ENCODE measurements at places on chromosomes 1 and 21.

- no peak for DNase-seq
Observed at GRCh38 chr1:17791055-17791390, 35.9 kb downstream of the ACTL8 start.

- no peak for DNase-seq
Observed at GRCh38 chr1:153396461-153396860, 5.6 kb upstream of the S100A8 start.

- no peak for DNase-seq
Observed at GRCh38 chr1:62230718-62231117, 36.1 kb downstream of the L1TD1 start.

- no peak for DNase-seq
Observed at GRCh38 chr1:158458263-158458662, 3.4 kb upstream of the OR10K1 start.

- DNase-seq = no peak
Observed at GRCh38 chr1:84743896-84744295, 53.6 kb upstream of the SSX2IP start.

DNA sequence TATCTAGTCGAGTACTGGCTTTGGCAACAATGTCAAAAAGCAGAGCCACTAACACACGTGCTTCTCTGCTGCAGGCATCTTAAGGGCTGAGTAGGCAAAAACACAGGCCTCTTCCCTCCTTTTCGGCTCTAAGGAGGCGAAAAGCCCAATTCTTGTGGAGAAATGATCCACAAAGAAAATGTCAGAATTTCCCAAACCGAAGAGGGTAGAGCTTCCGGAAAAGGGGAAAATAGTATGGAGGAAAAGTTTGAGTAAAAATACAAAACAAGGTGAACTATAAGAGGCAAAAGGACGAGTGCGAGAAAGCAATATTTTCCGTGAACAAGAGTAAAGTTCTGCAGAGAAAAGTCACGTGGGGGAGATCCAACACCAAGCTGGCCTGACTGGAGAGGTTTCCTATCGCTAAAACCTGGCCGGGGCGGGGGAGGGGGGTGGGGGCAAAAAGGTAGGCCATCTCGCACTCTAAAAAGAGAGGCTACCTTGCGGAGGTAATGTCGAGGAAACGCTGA lies 551 bp downstream of the ZRANB2 start:
- peak; percentile 33 for DNase-seq

GRCh38 chr1:168706391-168706992 lies 22.5 kb downstream of the DPT start:
- DNase-seq = no peak

DNA sequence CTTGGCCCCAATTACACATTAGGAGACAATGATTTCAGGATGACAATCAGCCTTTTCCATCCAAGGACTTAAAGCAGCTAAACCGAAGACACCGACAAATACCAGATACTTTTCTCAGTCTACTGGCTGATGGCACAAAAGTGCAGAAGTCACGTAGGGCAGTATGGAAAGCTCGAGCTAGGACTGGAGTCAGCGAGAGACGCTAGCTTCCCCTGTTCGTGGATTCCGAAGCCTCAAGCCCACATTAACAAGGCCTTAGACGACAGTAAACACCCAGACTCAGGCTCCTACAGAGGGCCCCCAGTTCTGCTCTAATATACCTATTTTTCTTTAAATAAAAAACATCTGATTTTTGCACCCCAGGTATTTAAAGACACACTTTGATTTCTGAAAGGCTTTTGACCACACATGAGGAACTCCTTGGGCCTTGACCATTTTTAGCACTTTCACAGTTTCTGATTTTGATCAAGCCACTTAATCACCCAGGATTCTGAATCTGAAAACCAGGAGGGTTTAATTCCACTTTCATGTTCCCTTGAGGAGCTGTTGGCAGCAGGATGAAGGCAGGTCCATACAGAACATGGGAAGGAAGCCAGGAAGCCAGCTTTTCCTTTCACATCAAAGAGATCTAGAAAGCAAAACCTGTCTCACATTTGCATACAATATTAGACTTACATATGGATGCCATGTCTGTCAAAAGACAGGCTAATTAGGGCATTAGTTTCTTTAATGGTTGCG lies 204.1 kb downstream of the GABPA start:
- DNase-seq = no peak

- DNase-seq = peak; percentile 39
Observed at GRCh38 chr1:107430540-107431228, 289.8 kb downstream of the NTNG1 start.

DNA sequence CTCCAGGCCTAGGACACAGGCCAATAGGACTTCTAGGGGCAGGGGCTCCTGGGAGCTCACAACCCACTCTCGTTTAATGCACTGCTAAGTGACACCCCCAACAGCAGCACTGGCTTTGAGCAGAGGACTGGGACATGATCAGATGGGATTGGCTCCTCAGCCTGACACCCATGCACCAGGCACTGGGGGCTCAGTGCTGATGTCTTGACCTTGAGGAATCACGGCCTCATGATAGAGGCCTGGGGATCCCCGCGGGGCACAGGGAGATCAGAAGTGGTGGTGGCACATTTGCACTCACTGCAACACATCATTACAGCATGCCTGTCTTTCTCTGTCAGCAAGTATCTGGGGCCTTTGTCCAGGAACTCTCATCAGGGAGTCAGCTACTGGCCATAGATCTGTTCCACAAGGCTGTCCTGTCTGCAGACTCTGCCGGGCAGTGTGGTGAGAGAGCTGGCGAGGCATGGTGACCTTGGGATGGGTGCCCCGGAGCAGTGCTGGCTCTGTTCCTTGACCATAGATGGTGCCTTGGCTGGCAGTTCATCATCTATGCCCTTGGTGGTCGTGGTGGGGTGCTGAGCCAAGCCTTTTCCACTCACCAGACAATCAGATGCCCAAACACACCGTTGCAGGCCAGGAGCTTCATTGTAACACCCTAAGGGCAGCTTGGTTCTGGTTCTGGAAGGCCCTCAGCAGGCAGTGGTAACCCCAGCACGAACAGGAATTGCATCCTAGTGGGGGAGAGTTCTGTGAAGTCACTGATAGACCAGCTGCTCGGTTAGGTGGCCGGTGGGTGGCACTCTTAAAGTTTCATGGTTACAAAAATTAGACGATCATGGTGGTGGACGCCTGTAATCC lies 22.2 kb upstream of the PARP1 start:
- no peak for DNase-seq

- DNase-seq = no peak
Observed at GRCh38 chr1:38312753-38313152, 266.2 kb upstream of the POU3F1 start.

DNA sequence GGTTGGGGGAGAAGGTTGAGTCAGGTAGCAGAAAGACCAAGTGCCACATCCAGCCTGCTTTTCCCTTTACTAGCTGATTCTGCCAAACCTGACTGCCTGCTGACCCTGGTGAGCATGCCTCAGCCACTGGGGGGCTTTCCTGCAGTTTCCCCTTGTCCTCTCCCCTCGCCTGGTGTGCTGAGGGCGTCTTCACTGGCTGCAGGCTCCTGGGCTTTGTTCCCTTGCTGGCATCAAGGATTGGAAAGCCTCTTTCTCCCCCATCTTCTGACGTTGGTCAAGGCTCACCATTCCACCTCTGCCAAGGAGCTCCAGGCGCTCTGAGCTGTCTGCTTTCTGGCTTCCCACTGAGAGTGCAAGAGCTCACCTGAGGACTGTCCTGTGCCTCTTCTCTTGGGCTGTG lies 28.4 kb downstream of the MAN1C1 start:
- no peak for DNase-seq

DNA sequence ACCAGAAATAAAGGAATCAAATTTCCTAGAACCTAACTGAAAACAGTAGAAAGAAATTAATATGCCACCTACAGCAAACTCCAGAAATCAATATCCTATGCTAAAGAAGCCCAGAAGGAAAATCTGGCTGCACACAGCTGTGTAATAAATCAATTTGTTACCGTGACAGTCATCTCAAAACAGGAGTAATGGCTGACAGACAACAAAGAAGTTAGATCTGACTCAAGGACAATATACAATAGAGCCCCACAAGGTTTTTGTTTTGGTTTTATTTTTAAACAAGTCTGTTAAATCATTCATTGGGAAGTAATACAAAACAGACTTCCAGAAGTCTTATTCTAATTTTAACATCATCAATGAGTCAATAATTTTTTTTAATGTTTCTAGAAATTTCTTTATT lies 168.4 kb downstream of the RERE start:
- no peak for DNase-seq

DNA sequence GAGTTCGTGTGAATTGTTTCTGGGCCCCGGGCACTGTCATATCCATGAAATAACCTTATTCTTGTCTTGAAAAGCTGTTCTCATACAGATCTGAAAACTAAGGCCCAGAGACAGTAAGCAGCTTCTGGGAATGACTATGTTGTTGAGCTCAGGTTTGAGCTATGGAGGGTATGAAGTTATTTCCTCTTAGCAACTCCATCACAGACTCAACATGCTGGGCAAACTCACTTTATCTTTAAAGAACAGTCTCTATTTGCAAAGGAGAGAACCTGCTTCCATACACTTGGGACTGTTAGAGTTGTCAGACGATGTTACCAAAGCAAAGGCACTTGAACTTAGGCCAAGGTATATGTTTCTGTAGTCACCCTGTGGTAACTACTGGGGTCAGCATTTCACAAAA lies 90.0 kb downstream of the GPR88 start:
- DNase-seq = no peak

DNA sequence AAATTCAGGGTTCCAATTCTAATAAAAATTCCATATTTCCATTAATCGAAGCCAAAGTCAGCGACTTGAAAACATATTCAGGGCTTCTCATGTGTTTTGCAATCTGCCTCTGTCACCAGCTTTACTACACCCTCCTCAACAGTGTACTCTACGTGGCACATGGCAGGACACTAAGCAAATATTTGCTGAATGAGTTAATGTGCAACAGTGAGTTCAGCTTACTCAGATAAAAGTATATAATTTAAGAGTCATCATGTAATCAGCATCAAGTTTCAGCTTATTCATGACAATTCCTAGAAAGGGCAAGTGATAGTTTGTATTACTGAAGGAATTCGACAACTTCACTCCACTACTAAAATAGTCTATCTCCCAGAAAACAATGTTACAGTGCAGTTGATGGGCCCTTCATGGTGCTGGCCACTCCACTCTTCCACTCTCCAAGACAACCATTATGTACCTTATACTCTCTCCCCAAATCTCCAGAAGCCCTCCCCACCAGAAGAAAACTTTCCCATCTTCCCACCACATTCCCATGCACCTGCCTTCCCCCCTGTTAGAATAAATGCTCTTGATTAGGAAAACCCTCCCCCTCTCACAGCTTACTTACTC lies 97.3 kb downstream of the TTLL7 start:
- DNase-seq = no peak

DNA sequence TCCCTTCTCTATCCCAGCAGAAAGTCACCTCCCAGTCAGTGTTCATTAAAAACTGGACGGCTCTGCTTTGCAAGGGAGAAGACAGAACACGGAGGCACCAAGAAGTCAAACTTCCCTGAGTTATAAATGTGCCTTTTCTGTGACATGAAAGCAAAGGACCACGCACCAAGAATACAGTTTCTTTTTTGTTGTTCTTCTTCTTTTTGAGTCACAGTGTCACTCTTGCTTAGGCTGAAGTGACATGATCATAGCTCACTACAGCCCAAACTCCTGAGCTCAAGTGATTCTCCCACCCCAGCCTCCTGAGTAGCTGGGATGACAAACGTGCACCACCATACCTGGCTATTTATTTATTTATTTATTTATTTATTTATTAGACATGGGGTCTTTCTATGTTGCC lies 22.7 kb downstream of the GLUL start:
- no peak for DNase-seq

DNA sequence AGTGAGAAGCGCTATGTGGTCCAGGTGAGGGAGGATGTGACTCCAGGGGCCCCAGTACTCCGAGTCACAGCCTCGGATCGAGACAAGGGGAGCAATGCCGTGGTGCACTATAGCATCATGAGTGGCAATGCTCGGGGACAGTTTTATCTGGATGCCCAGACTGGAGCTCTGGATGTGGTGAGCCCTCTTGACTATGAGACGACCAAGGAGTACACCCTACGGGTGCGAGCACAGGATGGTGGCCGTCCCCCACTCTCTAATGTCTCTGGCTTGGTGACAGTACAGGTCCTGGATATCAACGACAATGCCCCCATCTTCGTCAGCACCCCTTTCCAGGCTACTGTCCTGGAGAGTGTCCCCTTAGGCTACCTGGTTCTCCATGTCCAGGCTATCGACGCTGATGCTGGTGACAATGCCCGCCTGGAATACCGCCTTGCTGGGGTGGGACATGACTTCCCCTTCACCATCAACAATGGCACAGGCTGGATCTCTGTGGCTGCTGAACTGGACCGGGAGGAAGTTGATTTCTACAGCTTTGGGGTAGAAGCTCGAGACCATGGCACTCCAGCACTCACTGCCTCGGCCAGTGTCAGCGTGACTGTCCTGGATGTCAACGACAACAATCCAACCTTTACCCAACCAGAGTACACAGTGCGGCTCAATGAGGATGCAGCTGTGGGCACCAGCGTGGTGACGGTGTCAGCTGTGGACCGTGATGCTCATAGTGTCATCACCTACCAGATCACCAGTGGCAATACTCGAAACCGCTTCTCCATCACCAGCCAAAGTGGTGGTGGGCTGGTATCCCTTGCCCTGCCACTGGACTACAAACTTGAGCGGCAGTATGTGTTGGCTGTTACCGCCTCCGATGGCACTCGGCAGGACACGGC lies 2.2 kb downstream of the CELSR2 start:
- DNase-seq = no peak

GRCh38 chr1:166307261-166308188 lies 140.7 kb upstream of the FAM78B start:
- DNase-seq = no peak

GRCh38 chr1:83641206-83641658 lies 357.7 kb downstream of the TTLL7 start:
- DNase-seq = no peak

DNA sequence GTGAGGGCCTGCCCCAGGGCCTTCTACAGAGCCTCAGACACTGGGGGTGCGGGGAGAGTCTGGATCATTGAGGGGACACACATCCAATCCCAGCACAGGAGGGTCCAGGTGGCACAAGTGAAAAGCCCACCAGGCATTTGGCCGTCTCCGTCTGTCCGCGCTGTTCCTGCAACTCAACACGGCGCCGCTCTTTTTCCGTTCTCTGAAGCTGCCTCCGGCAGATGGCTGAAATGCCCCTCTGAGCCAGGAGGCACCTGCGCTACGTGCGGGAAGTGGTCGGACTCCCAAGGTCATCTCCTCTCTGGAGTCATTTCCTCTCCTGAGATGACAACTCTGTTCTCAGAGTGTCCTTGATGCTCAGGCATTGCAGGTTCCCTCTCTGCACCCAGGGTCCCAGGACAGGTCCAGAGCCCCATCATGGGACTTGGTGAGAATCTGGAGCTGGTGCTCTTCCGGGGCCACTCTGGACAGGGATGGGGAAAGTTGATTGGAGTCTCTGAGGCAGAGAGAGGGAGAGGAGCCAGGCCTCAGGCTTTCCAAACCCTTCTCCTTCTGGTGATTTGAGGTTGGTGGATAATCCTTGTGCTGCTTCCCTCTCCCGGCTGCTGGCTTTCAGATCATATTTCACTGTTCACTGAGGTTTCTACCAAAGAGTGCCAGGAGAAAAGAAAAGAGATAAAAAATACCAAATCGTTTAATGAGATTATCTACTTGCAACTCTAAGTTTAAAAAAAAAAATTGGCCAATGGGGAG lies 14.0 kb upstream of the MIXL1 start:
- no peak for DNase-seq

Measured in KBM-7 (cell line).